Frontal cortex (tissue), 4 donors: ENCODE measurements at places on chromosomes 12 and 14.

DNA sequence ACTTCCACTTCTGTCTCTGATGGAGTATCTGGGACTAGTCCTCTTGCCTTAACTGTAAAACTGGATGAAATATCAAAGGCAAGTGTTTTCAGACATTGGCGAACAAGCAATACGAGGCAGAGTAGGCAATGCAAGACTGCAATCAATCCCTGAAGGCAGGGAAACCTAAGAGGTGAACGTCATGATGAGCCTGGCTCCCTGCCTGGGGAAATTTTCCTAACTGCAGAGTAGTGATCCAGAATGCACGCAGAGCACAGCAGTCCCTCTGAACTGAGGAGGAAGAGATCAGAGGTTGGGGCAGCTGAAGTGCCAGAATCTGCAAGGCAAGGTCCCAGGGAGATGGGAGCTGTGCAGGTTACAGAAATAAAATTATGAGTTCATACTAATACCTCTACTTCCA is 18.5 kb downstream of the BHLHE41 start:
- no peak for DNase-seq

DNA sequence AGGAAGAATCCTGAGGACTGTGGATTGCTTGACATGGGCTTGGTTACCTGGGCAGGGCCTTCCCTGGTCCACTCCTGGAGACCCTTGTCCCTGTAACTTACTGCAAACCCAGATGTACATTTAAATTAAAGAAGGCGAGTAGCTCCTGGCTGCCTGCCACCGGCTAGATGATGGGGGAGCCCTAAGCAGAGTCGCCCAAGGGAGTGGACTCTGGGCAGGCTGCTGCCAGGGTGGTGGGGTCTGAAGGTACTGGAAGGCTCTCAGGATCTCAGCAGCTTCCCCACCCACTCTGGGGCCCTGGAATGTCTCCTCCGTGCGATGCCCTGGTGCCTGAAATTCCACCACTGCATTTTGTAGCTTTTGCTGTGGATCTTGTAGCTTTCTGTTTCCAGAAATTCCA is 74.7 kb downstream of the FBXL14 start:
- no peak for DNase-seq

GRCh38 chr12:57927086-57927485 is 14.3 kb upstream of the ATP23 start:
- DNase-seq, result no peak

GRCh38 chr14:69055125-69055524 is 76.0 kb upstream of the ACTN1 start:
- DNase-seq, result no peak

- peak; percentile 21 for DNase-seq
Observed at GRCh38 chr12:105330931-105331804, 677 bp downstream of the C12orf75 start.

DNA sequence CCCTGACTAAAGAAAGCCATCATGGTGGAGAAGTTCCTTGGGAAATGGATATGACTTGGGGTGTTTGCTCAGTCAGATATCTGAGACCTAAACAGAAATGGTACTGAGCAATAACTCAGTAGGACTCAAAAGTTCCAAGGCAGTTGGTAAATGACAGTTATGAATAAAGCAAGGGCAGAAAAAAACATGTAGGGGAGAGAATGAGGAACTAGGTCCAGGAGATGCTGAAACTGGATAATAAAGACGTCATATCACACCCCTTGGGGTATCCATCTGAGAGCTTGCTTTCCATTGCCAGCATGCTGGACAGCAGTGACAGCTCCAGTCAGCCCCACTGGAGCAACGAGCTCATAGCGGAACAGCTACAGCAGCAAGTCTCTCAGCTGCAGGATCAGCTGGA is 37.5 kb downstream of the RPGRIP1 start:
- no peak for DNase-seq

DNA sequence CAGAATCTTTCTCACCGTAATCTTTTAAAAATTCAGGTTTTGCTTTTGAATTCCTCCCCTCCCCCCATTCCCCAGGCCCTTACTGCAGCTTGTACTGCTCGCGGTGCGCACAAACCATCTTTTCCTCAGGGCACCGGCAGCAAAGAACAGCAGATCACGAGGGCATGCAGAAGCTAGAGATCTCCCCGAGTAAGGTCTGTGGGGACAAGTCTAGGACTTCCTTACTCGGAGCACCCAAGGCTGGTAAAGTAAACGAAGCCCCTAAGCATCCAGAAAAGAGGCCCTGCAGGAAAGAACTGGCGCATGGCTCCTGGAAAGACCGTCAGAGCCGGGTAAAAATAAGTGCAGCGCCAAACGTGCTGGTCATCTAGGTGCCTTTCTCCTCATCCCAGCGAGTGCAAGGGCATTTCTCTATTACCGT is 727 bp downstream of the LDHB start:
- DNase-seq, result no peak

DNA sequence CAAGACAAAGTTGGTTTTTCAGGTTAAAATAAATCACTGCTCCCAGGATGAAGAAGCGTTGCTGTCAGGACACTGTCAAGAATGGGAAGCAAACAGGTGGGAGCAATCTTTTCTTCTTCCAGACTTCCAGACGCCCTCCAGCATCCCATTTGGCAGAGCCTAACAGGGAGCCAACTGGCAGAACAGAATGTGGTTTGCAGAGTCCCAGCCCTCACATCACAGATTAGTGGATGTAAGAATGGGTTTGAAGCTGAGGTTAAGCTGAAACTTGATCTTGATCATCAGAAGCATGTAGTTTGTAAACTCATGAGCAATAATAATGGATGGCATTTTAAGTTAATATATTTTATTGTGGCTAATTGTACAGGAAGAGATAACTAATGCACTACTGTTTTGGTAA is 636.4 kb downstream of the SLC6A15 start:
- no peak for DNase-seq

- peak; percentile 89 for DNase-seq
Observed at GRCh38 chr14:76812422-76813383, at the start of gene ANGEL1. TSS of gene ANGEL1 (minus strand) at chr14:76812882. CDS start at chr14:76812827, 55 bp downstream.

GRCh38 chr14:100291305-100292075 is 14.8 kb downstream of the SLC25A29 start:
- DNase-seq, result peak; percentile 31

DNA sequence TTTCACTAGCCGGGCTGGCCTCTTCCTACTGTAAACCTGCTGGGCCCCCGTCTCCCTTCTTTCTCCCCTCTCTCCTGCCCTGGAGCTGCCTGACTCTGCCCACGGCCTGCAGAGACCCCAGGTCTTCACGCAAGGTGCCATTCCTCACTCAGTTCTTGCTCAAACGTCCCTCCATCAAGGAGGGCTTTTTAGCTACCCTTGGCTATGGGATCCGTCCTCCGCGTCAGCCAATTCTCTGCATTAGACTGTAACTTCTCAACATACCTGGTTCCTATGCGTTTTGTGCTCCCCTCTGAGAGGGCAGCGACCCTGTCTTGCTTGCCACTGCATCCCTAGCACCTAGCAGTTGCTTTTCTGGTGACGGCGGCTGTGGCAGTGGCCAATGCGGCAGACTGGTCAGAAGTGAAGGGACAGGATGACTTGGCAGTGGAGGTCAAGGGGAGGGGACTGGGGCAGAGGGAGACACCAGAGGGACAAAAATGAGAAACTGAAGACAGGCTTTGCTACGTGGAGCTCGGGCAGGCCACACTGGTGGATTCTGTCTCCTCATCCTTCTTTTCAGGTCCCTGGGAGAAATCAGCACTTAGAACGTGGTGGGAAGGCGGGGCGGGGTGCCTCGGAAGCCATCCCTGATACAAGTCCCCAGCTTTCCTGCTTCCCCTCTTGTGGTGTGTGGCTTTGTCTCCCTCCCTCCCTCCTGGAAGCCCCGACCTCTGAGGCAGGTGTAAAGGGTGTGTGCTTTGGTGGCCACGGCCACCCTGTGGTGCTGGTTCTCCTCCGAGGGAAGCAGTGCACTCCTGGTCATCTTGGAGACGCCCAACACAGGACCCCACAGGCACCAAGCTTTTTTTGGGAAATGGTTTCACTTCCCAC is 1.8 kb downstream of the B3GNT4 start:
- DNase-seq, result no peak

GRCh38 chr14:103196716-103197115 is 73.5 kb downstream of the TNFAIP2 start:
- DNase-seq, result no peak

- DNase-seq, result no peak
Observed at GRCh38 chr14:68210729-68211299, 391.2 kb downstream of the RAD51B start.

GRCh38 chr14:78028471-78028870 is 141.7 kb upstream of the NRXN3 start:
- no peak for DNase-seq

GRCh38 chr14:101122237-101123141 is 219.0 kb upstream of the RTL1 start:
- DNase-seq, result no peak

DNA sequence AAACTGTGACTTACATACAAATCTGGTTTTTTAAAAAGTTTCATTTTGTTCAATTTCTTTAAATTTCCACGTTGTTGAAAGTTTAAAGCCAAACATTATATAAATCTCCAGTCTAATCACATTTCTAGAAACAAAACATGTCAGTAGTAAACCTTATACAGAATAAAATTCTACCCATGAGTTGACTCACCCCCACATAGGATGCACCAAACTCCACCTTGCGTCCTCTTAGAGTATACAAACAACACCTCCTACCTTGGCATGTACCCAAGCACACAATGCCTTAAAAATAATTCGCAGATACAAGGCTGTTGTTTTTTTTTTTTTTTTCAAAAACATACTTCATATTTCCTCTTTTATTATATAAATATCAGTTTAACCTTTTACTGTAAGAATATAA is 3.3 kb downstream of the FBXL14 start:
- DNase-seq, result no peak

DNA sequence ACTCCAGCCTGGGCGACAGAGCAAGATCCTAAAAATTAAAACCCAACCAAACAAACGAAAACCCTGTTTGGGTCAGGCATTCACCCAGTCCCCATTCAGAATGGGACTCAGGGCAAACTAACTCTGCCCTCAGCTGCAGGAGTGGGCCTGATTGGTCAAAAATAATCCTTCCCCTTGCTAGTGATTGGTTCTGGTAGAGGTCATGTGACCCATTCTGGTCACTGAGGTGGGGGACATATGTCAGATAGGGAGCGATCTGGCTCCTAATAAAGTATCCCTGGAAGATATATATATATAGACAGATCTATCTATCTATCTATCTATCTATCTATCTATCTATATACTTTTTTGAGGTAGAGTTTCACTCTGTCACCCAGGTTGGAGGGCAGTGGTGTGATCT is 29.5 kb upstream of the MED13L start:
- DNase-seq, result no peak

DNA sequence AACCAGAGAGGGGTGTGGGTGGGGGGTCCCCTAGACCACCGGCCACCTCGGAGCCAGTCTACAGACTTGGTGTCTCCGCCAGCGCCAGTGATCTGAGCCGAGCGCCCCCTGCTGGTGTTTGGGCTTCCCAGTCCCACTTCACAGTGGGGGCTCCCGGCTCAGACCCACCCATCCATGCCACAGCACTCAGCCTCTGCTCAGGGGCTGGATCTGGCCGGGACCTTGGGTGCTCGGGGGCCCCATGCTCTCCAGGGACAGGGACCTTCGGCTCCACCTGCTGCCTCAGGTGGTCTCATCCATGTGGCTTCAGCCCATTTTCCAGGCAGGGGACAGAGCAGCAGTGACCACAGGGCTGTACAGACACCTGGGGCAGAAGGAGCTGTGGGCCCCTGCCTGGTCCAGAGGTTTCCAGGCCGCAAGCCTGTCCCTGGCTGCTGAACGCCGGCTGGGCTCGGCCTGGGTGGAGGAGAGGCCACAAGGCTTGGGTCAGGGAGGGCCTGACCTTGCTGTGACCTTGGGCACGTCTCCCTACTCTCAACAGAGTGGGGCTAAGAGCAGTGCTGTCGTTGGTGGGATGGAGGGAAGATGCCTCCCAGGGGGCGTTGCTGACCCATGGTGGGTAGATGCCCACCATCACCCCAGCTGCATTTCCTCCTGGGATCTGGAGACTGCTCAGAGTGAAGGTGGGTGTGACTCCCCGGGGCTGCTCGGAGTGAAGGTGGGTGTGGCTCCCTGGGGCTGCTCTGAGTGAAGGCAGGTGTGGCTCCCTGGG is 86.3 kb downstream of the KIF26A start:
- no peak for DNase-seq

DNA sequence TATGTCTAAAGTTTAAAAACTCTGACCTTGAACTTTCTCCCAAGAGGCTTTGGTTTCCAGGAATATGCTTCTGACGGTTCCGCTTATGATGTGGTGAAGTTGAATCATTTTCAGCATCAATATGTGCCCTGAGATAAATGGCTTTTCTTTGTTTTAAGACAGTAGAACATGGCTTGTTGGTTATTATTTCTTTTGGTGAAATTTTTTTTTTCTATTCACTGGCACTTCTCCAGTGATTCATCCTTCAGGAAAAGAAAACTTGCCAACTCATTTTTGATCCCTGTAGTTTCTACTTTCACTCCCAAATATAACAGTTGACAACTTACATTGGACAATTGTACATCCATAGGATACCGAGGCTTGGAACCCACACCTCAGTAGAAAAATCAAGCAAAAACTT is 1301.2 kb upstream of the FLRT2 start:
- DNase-seq, result no peak

- no peak for DNase-seq
Observed at GRCh38 chr14:67242168-67242420, 859 bp downstream of the PALS1 start.

DNA sequence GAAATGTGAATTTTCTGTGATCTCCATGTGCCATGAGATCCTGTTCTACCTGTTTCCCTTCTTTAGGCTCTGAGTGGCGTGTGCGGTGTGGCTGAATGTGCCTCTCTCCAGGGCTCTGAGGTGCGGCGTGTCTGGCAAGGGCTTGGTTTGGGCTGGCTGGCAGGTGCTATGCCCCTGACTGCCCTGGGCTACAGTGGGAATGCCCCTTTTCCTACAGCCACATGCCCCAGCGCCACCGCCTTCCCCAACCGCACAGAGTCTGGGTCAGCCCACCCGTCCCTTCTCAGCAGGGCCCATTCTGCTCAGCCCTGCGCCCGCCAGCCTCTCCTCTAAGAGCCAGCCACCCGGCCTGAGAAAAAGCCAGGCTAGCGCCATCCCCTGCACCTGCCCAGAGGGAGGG is 24.7 kb downstream of the BTBD6 start:
- no peak for DNase-seq

DNA sequence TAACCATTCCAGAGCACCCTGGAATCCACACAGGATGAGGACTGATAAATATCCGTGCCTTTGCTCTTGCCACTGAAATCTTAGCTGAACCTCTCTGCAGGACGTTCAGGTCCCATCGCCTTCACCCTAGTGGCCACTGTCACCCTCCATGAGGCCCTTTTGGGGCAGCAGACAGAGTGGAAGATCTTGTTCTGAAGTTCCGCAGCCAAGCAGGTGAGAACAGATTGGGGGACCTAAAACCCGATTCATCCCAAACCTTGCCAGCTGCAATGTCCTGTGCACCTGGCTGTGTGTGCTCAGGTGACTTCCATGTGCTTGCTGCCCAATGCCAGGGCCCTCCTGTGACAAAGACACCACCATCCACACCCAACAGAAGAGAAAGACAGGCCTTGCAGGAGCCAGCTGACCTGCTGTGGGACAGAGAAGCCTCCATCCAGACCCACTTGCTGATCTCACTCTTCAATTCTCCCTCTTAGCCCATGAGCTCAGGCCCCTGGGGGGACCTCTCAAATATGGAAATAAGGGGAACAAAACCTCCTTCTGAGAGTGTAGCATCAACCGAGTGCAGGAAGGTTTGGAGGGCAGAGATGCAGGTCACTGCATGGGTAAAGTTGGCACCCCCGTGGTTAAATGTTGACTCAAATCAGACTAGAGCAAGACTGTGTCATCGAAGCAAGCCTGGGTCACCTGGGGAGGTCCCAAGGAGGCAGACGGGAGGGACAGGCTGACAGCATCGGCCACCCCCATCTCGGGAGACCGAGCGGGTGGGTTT is 308.7 kb upstream of the DIO3 start:
- DNase-seq, result no peak
